NCI-H1694 (cell line): ENCODE measurements at places on chromosomes 2 and 18.

DNA sequence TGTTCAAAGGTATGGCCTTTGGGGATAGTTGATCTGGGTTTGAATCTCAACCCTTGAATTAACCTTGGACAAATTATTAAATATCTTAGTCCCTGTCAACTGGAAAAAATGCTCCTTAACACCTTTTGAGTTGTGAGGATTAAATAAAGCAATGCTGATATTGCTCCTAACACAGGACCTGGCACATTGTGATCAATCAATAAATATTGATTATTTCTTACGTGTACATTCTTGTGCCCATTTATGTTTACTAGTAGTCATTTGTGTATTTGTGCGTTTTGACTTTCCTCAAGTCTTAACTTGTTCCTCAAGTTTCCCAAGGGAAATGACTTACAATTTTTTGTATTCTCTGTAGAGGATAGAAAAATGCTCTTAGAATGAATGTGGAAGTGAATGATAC, 19.6 kb upstream of the FIGN start:
- no peak for DNase-seq

GRCh38 chr2:98830571-98831145, 99.7 kb upstream of the MGAT4A start:
- DNase-seq = no peak

GRCh38 chr2:68516051-68516955, 48.9 kb downstream of the APLF start:
- no peak for DNase-seq

DNA sequence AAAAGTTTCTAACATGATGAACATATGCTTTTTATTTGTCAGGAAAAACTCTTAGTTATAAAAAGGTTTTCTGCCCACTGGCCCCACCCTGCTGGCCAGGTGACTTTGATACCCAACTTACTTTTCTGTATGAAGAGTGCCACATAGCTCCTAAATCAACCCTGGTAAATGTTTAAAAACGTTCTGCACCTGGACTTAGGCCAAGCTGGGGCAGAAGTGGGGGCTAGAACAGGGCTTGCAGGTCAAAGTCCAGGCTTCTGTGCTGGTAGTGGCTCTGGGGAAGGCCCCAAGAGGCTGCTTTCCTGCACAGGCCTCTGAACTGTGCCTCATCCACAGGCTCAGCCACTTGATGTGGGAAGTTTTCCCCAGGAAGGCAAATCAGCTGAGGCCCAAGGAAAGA, 171.7 kb downstream of the ANKRD30B start:
- DNase-seq = no peak

- DNase-seq = no peak
Measured at GRCh38 chr18:5918205-5918858, 23.0 kb upstream of the TMEM200C start.

DNA sequence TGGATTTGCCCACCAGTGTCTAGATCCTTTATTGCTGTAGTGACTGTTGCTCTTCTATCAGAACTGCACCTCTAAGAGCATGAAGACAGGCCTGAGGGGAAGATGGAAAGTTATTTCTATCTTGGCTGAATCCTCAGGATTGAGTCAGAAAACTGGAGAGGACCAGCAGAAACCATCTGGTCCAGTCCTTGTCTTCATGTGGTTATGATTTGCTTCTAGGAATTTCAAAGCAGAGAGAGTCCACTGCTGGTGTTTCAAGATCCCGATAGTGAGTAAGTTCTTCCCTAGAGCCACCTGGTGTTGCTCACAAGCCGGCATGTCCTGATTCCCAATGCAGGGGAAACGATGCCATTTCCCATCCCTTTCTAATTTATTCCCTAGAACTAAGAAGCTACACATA, 84.2 kb downstream of the NCKAP5 start:
- no peak for DNase-seq
